Stimulated activated CD4-positive, alpha-beta T cell treated with anti-CD3 and anti-CD28 coated beads, Interleukin-15, amount 100 ng/mL, for 24 hours (primary cell): ENCODE measurements at places on chromosomes 4 and X.

DNA sequence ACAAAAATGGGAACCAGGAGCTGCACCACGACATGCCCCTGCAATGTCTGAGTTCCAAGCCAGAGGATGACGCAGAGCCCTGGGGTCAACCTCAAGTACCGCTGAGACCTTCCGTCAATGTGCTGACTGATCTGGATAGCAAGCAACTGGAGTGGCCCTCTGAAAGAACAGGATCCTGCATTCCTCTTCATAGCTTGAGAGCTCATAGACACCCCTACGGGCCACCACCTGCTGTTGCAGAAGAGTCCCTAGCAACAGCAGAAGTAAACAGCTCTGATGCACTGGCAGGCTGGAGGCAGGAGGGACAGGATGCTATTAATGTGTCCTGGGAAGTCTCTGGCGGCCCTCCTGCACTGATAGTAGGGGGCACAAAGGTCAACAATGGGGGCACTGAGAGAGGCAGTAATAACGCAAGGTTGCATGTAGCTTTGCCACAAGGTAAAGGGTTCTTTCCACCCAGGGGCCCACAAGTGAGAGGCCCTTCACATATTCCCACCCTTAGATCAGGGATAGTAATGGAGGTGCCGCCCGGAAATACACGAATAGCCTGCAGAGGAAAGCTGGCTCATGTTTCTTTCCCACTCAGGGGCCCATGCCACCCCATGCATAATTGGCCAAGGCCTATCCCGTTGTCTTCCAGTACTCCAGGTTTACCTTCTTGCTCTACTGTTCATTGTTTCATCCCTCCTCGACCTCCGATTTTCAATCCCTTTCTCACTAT is 1.3 kb downstream of the PRR32 start:
- DNase-seq, result no peak

GRCh38 chrX:152926923-152927322 is 29.1 kb downstream of the ZNF185 start:
- DNase-seq, result no peak

DNA sequence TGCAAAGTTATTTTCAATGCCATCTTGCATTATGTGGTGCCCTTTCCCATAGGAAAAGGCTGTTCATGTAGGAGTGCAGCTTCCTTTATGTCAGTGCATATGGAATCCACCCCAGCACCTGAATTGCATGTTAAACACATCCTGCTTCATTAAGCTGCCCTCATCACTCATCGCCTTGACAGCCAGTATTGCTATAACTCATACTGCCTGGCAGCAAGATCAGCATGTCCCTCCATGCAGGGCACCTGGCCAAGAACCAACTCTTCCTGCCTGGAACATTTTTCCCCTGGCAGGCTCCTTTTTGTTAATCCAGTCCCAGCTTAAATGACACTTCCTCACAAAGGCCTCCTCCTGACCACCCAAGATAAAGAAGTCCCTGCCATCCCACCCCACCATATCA is 23.5 kb upstream of the CA5B start:
- DNase-seq, result no peak

GRCh38 chrX:45614853-45615252 is 414.2 kb upstream of the DIPK2B start:
- DNase-seq, result no peak

GRCh38 chr4:41066049-41066448 is 148.3 kb downstream of the APBB2 start:
- no peak for DNase-seq

DNA sequence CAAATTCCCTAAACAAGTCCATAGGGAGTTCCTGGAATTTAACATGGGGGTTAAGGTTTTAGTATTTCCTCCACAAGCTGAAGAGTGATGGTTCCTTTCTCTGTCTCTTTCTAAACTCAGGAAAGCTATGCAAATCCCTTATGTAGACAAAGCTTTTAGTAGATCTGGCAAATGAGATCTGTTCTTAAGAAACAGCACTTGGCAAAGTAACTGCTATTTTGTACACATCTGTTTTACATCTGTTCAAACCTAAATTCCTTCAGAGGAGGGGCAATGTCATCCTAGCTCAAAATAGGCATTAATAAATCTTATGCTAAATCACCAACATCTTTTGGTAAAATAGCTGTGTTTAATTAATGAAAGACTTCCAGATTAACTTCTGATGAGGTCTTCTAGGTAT is 137.8 kb upstream of the TBC1D9 start:
- DNase-seq, result no peak

DNA sequence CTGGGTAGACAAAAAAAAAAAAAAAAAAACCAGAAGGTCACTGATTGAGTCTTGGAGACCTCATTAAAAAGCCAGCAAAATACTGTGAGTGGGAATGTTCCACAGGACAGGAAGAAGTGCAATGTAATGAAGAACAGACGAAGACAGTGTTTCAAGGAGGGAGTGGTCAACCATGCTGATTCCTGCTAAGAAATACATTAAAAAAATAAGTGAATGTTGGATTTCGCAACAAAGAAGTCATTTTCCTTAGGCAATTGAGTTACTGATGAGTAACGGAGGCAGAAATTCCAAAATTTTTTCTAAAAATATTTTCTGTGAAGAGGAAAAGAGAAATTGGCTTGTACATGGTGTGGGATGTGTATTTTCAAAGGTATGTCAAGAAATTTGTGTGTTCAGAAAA is 94.3 kb upstream of the FAM47B start:
- DNase-seq, result no peak

DNA sequence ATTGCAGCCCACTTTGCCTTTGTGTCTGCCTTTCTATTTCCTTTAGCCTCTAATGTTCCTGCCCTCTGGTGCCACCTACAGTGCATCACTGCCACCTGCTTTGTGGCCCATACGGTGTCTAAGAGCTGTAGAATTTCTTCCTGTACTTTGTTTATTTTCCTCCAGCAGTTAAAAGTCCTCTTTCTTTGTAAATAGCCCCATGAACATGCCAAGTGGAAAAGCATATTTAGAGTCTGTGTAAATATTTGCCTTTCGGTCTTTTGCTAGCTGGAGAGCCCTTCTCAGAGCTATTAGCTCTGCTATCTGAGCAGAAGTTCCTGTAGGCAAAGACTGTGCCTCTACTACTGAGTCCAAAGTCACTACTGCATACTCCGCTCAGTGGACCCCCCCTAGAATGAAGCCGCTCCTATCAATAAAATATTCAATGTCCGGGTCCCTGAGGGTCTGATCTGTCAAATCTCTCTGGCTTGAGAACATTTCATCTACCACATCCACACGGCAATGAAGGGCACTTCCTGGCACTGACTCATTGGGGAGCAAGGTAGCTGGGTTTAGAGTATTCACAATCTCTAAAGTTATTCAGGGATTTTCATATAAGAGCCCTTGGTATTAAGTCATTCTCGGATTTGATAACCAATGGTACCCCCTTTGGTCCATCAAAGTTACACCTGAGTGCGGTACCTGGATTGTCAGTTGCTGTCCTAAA is 36.3 kb downstream of the SULT1E1 start:
- peak; percentile 56 for DNase-seq

DNA sequence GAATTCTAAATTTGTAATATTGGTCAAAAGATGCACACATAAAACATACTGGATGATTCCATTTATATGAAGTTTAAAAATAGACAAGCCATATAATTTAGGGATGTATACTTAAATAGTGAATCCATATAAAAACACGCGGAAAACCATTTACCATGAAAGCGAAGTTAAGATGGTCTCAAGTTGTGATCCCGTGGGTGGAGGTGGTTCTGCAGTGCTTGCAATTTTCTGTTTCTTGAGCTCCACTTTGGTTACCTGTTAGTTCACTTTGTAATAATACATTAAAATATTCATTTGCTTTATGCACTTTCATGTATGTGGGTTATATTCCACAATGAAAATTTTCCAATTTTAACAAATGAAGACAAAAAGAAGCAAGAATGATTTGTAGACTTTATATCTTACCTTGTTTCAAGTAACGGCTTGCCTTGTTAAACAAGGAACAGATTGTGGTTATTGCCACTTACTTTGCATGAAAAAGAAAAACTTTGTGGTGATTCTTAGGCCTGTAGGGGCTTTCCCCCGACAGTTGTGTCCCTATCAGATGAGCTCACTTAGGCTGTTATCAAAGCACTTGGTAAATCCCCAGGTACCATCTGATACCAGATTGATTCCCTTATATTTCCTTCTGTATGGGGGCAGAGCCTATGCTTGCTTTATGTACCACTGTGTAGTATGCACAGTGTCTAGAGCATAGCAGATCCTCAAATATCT is 12.2 kb downstream of the UCP1 start:
- peak; percentile 48 for DNase-seq

DNA sequence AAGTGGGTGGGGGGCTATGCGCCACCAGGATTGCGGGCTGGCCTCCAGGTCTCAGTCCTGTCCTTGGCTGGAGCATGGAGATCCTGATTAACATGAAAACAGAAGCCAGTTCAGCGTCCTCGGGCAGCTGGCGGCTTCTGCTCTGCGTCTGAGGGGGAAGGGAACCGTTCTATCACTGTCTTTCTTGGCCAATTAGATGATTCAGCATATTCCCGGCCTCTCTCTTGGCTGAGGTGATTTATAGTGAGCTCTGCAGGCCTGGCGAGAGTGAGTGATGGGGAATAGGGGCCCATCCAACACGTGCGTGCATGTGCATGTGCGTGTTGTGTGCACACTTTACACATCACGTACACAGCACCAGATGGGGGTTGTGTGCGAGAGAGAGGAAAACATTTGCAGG is 145.8 kb upstream of the ATP6AP2 start:
- no peak for DNase-seq

GRCh38 chr4:189374176-189374575 is 566.5 kb upstream of the FRG1 start:
- DNase-seq, result no peak

DNA sequence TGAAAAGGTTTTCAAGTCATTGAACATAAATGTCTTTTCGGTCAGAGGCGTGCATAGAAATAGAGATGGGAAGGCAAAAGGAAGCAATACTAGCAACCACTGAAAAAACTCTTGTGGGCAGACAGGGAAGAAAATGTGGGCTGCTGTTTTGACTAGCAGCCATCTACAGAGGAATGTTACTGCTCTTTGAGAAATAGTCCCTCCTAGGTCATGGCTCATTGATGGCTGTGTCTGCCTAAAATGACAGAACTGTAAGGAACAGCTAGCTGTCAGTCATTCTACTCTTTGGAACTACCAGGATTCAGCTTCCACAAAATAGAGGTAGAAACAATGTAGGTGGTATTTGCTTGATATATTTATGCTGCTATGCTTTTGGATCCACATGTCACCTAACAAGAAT is 26.9 kb upstream of the TMPRSS11B start:
- DNase-seq, result no peak

DNA sequence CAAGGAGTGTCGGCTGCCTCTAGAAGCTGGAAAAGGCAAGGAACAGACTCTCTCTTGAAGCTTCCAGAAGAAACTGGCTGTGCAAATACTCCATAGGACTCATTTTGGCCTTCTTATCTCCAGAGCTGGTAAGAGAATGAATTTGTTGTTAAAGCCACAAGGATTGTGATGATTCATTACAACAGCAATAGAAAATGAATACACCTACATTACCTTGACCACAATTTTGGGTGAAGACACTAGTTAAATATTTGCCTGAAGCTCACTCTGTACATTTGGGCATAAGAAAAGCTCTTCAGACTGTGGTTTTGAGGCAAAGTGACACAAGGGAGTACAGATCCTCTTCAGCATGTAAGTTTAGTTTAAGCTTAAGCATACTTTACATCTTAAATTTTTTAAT is 134.5 kb upstream of the TLL1 start:
- DNase-seq, result no peak

- DNase-seq, result no peak
Observed at GRCh38 chr4:25817059-25817681, 45.6 kb downstream of the SEL1L3 start.

DNA sequence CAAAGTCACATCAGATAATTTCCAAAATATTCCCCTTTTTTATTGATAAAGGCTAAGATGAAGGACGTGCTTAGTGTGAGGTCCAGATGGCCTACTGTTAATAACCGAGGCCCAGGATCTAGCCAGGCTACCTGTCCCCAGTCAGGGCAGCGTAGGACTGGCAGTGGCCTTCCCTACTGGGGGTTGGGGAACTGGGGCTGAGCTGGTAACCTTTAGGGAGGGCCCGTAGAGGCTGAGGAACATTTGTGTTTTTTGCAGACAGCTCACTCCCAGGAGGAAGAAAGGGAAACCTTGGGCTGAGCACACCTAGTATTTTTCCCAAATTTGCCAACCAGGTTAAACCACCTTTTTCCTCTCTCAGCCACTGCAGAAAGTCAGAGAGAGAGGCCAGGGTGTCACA is 59.1 kb downstream of the KLF3 start:
- DNase-seq, result no peak

DNA sequence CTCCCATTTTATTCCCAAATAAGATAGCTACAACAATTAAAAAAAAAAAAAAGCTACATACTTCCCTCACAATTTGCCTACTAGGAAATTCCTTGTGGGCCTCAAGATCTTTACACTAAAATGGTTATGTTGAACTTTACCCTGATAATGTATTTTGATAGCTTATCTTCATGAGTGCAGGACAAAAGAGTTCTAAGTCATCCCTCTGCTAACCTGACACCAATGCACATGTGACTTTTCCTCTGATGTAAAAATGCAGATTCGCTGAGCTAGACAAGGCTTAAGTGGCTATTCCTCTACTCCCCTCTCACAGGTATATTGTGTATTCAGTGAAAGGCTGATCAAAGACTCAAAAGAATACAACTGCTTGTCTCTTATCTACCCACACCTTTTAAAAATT is 22.5 kb downstream of the ELF2 start:
- DNase-seq, result no peak

DNA sequence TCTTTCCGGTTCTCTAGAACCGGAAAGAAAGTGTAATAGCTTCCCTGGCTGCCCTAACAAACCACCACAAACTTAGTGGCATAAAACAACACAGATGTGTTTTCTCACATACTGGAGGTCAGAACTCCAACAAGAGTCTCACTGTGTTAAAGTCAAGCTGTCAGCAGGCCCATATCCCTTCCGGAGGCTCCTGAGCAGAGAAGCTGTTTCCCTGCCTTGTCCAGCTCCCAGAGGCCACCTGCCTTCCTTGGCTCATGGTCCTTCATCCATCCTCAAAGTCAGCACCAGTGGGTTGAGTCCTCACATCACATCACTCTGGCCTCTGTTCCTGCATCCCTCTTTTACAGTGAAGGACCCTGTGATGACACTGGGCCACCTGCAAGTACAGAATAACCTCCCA is 49.8 kb upstream of the HMX1 start:
- DNase-seq, result no peak

GRCh38 chrX:129549124-129549523 is 9.1 kb downstream of the OCRL start:
- DNase-seq, result no peak

GRCh38 chr4:149017002-149017734 is 575.0 kb upstream of the NR3C2 start:
- no peak for DNase-seq

DNA sequence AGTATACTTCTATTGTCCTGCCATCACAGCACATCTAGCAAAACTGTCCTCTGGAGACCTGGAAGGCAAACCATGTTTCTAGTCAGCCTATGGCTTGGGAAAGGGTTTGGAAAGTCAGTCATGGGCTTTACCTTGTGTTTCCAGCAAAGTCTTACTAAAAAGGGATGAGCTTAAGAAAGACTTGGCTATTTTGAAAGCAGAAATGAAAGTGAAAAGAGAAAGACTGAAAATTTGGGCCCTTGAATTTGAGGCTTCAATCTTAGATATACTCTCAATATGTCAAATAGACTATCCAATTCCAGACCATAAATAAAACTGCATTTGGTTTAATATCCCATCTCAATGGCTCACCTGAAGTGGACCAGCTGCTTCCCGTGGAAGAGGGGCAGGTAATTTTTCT is 127.9 kb downstream of the ZNF330 start:
- no peak for DNase-seq
